ENCODE measurements at places on chromosomes 4 and X.

- no peak for DNase-seq
Observed at GRCh38 chrX:9676306-9676705, 89.3 kb downstream of the GPR143 start.

DNA sequence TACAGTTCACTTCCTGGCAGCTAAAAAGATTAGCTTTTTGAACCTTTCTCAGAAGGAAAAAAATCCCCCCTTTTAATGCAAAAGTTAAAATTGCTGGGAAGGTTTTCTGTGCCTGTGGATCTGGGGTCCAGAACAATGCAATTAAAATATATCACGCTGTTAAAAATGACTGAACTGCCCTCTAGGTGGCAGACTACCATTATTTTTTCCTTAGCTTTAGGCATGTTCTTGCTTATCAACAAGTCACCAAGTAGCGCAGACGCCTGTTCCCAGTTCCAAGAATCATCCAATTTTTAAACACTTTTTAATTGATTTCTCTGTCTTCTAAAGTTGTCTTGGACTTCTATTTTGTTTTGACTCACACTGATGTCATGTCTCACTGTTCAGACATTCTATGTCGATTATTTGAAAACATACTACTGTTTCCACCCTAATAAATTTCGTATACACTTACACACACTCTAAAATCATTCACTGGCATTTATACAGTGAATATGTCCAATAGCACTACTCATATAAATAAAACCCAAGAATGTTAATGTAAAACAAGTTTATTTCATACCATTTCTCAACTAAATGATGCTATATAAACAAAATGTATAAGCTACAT lies 661.6 kb downstream of the RAPGEF2 start:
- DNase-seq = no peak

DNA sequence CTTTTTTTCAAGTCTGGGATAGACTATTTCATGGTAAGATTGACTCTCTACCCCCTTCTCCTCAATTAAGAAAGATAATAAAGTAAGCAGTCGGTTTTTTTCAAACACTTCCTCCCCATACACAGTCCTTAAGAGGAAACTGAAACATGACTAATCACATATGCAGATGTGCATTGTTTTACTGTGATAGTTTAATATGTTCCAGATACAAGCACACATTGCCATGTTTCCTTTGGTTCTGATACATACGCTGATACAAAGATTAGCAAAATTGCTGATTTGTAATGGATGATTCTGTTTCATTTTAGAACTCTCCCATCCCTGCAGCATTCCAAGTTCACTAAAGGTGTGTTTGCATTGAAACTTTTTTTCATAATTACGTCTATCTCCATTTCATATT lies 76.1 kb downstream of the FBXO8 start:
- no peak for DNase-seq

DNA sequence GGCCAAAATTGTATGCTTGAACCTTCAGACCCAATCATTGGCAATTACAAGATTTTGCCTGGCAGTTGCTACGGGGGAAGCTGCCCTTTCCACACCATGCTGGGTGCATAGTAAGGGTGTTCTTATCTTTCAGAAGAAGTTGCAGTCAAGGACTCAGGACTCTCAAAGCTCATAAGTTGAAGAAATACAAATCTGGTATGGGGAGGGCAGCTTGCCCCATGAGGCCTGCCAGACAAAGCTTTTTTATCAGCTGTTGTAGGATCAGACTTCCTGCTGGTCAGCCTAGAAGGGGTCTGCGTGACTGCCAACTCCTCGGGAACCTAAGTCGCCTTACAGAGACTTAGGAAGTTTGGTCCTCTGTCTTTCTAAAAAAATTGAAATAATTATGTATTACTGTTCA lies 174.9 kb upstream of the TECRL start:
- DNase-seq = no peak

DNA sequence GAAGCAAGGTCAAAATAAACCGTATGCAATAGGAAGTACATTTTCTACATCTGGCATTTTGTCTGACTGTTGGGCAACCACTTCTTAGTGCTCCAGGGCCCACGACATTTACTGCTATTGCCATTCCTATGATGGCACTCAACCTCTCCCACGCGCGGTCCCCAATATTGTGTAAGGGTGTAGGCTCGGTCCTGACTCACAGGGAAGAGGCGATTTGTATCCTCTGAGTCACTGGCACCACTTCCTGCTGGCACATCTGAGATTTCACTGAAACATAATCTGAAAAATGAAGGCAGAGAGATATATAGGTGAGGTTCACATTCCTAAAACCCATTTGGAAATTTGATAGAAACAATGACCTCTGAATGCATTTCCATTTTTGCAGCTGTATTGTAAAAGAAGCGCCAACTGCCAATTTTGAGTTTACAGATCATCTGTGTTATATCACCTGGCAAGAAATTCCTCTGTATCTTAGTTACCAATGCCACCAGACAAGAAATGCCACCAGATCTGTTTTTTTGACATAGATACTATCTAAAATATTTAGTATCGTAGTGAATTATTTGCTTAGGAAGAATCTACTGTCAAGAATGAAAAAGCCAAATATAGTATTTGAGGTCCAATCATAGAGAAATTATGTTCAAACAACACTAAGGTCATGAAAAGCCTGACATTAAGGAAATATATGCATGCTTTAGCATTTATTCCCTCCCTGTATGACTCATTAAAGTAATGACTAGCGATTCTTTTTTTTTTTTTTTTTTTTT lies 9.8 kb downstream of the EREG start:
- DNase-seq = no peak

DNA sequence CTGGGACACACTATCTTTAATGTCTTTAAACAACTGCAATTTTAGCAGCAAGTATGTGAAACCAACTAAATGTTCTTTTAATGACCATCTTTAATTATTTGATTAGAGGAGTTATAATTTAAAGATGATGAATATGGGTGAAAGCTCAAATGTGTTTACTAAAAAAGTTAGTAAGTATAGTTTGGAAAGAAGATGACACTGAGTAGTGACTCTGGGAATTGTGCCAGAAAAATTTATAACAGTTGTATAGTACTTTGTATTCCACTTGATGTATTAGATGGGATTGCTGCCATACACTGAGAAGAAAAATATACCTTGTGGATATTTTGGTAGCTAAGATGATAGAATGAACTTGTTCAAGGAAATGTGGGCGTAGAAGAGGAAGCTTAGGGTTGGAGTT lies 19.5 kb upstream of the PACRGL start:
- DNase-seq = no peak

DNA sequence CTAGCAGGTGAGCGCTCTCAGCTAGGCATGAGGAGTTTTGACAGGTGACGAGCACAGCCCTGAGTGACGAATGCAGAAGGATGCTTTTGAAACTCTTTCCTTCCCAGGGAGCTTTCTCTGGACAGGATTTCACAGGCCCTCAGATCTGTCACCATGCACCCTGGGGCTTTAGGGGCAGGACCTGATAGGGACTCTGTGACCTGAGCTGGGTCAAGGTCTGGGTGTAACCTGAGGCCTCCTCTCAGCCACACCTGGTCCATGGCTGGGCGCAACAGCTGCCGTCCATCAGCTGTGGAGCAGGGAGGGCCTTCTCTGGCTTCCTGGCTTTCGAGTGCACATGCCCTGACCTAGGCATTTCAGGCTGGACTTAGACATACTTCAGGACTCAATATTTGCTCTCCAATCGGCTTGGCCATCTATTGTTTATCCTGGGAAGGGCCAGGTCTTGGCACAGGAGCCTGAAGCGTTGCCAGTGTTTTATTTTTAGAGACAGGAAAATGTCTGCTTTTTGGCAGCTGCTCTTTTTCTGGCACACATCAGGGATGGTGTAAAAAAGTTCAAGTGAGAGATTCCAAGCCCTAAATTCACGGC lies 56.4 kb downstream of the C4orf51 start:
- no peak for DNase-seq

DNA sequence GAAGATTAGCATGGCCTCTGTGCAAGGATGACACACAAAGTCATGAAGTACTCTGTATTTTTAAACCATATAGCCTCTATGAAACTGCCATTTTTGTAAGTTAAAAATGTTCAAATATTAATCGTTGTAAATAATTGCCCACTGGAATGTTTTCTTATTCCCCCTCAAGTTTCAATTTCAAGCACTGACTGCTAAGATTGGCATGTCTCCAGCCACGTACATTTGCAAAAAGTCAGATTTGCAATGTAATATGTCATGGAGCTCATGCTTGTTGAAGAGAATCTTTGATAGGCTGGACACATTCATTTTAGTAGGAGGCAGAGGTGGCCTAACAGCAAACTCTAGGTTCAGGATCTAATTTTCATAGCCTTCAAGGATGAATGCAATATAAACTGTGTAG lies 124.7 kb downstream of the CBR4 start:
- no peak for DNase-seq

GRCh38 chr4:87006426-87006675 lies 71.5 kb downstream of the AFF1 start:
- DNase-seq = no peak

DNA sequence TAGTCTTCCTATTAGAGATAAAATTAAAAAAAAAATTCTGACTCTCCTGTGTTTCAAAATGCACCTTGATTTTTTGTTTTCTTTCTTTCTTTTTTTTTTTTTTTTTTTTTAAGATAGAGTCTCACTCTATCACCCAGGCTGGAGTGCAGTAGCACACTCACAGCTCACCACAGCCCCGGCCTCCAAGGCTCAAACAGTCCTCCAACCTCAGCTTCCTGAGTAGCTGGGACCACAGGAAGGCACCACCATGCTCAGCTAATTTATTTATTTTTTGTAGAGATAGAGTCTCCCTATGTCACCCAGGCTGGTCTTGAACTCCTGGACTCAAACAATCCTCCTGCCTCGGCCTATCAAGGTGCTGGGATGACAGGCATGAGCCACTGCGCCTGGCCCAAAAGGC lies 41.1 kb upstream of the TMEM184C start:
- no peak for DNase-seq

- no peak for DNase-seq
Observed at GRCh38 chr4:147088146-147088545, 142.5 kb upstream of the TTC29 start.

GRCh38 chrX:2819345-2820135 lies 9.2 kb upstream of the GYG2 start:
- DNase-seq = no peak

GRCh38 chr4:158250321-158250720 lies 40.0 kb downstream of the TMEM144 start:
- no peak for DNase-seq

DNA sequence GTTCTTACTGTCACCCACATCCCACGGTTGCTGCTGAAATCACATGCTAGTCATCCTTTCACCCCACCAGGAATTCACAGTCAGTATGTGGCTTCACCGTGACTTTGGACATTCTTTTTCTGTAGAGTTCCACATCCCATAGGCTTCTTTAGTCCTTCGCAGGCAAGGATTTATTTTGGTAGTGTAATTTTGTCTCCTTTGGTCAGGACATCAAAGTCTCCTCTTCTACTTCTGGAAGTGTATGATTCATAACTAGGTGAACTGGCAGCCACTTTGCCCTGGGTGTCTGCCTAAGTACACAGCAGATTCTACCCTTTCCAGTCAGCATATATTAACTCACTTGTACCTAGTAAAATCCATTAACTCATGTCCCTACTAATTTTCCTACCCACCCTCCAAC lies 38.3 kb upstream of the MMAA start:
- no peak for DNase-seq

GRCh38 chr4:139492429-139492828 lies 38.5 kb downstream of the RAB33B start:
- no peak for DNase-seq

- no peak for DNase-seq
Observed at GRCh38 chrX:16560173-16560572, 89.8 kb upstream of the S100G start.

- DNase-seq = no peak
Observed at GRCh38 chrX:23515028-23515427, 152.3 kb upstream of the PRDX4 start.

- no peak for DNase-seq
Observed at GRCh38 chr4:180539284-180539683, 1703.9 kb upstream of the TENM3 start.
